ENCODE measurements at places on chromosomes 1 and 21. TPM values are rescaled to one million over a fixed set of nuclear protein-coding genes. Genes with fewer than 3 reads are reported as not detected.
A peak's percentile ranks its signal among the peaks of the same experiment; 100 is the strongest.

The CCDC30 gene
- 5.1 TPM for total RNA-seq

DNA sequence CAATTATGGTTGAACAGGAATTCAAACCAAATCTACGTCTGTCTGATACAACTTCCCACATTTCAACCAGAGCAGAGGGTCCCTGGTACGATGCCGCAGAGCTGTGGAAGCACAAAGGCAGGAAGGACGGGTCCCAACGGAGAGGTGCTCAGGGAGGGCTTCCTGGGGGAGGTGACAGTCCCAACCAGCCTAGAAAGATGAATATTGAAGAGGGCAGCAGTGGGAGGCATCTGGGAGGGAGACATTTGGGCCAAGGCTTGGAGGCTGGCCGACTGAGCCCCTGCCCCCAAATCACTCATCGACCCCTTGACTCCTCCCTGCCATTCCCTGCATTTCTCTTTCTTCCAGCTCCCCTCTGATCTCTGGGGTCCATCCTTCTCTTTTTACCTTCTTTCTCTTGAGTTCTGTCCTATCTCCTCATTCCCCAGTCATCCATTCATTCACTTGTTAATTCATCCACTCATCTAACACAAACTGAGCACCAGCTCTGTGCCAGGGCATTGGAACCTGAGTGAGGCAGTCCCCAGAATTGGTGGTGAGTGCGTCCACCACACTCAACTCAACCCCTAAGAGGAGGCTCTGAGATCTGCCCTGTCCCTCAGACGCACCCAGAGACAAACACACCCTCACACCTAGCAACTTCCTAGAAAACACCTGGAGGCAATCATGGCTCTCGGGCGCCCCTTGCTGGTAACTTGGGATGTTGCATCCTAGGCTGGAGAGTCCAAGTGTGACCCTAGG is 13.2 kb upstream of the CELA3B start:
- peak; percentile 90 for DNase-seq

The PCBP3 gene
- total RNA-seq, result 5.5 TPM

DNA sequence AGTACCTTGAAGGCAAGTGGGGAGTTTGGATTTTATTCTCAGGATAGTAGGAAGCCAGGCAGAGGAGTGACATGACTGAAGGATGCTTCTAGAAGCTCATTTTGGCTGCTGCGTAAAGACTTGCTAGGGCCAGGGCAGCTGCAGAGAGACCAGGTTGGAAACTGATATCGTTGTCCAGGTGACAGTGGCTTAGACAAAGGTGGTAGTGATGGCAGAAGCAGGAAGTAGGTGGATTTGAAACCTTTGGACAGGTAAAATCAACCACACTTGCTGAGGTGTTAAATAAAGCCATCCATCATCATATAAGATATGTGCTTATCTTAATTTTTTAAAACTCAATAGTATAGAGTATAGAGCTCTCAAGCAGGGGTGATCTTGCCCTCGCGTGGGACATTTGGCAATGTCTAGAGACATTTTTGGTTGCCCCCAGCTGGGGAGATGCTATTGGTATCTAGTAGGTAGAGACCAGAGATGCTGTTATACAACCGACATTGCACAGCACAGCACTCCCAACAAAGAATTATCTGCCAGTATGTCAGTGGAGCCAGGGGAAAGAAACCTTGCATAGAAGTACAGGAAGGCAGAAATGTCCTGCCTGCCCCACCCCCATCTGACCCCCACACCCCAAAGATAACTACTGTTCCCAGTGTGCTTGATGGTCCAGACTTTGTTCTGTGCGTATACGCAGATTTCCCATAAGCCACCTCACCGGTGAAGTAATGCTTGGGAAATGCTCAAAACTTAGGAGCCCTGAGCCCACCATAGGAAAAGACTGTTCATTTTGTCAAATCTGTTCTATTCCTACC is 31.1 kb downstream of the TMEM51 start:
- no peak for DNase-seq

DNA sequence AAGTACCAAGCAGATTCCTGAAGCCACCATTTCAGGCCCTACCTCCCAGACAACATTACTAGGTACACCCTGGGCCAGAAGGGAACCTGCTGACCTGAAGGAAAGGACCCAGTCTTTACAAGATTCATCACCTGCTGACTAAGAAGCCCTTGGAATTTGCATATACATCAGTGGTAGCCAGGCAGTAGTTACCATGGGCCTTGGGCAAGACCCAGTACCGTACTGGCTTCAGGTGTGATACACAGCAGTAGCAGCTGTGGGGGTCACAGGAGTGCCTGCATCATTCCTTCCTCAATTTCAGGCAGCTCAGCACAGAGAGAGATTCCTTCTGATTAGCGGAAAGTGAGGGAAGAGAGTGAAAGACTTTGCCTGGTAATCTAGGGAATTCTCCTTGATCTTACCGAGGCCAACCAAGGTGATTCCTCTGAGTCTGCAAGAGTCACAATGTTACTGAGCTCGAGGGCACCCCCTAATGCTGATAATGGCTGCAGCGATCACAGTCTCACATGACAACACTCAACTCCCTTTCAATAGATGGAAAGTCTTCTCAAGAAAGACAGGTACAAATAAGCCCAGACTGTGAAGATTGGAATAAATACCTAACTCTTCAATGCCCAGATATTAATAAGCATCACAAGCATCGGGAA is 22.0 kb upstream of the UHMK1 start:
- DNase-seq, result no peak

- DNase-seq, result no peak
Measured at GRCh38 chr1:6937048-6937447, 151.8 kb downstream of the CAMTA1 start.

Data from tongue (tissue), 3 donors.